Activated naive CD4-positive, alpha-beta T cell treated with Interleukin-2 at 50 U/mL for 16 hours (primary cell): ENCODE measurements at places on chromosomes 1 and 21.

DNA sequence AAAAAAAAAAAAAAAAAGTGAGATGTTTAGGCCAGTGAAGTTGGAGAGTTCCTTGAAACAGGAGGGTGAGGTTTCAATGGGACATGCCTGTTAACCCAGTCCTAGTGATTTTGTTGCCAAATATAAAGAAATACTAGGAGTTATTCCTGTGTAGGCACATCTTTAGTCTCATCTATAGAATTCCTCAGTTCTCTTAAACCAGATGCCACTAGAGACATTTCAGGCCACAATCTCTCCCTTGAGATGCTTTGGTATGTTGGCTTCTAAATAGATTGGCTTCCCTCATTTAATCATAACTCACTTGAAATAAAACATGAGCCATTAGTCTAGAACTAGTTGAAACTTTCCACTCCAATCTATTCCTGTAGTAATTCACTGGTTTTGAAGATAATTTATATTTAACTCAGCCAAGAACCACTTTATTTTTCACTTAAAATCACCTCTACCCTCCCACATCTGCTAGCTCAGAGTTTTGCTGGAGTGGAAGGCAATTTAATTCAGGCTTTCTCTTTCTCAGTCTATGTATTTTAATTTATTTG is 29.8 kb downstream of the GPR137B start:
- no peak for DNase-seq

GRCh38 chr1:152107031-152107983 is 7.9 kb downstream of the TCHH start:
- no peak for DNase-seq

DNA sequence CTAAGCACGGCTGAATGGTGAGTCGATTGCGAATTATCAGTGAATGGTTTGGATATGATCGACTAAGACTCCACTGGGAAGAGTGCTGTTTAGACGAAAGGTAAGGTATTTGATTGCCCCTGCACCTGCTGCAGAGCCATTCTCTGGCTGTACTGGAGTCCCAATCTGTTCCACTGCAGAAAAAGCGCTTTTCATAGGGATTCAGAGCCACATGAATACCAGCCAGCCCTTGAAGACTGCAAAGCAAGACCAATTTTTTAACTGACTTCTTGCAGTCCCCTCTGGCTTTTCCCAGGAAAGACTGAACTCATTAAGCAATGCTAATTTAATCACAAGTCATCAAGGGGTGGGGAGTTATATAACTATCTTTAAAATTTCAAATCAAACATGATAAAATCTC is 1.3 kb downstream of the GREM2 start:
- DNase-seq, result no peak

DNA sequence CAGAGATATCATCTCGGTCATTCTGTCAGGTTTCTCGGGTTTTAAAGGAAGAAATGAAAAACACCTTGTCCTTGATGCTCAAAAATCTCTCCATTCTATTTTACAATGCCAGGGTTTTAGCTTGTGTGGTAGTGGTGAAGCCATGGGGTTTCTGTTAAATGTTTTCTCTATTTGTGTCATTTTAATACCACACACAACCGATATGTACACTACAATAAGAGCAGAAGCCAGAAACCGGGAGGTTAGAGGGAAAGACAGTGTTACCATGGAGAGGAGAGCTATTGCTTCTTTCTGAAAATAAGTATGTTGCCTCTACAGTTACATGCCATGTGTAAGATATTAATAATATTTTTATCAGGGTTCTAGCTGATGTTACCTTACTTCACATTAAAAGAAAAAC is 2.8 kb downstream of the SLC35D1 start:
- DNase-seq, result no peak

GRCh38 chr1:107277022-107277421 is 136.2 kb downstream of the NTNG1 start:
- DNase-seq, result no peak

- no peak for DNase-seq
These were observed 59.8 kb downstream of the GPR88 start for GRCh38 chr1:100597784-100598183.

DNA sequence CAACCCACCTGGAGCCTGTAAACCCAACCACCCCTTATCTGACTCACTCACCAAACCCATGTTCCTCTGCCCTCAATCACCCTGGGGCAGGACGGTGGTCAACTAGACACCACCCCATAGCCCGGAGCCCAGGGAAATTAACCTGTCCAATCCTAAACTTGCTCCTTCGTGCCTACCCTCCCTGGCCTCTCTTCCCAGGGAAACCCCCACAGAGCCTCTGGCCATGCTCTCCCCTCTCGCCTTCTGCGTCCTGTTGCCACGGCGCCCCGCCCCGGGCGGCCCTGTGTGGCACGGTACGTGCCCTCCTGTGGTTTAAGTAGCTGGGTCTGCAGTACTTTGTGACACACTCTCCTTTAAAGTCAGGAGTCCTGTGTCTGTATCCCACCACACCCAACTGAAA is 4.0 kb upstream of the FTCD start:
- DNase-seq, result no peak

GRCh38 chr1:93196591-93196990 is 16.1 kb downstream of the CCDC18 start:
- DNase-seq, result no peak
